ENCODE measurements at places on chromosomes 2 and 18.

GRCh38 chr18:41326311-41326710, 628.7 kb upstream of the PIK3C3 start:
- DNase-seq: peak; percentile 24

DNA sequence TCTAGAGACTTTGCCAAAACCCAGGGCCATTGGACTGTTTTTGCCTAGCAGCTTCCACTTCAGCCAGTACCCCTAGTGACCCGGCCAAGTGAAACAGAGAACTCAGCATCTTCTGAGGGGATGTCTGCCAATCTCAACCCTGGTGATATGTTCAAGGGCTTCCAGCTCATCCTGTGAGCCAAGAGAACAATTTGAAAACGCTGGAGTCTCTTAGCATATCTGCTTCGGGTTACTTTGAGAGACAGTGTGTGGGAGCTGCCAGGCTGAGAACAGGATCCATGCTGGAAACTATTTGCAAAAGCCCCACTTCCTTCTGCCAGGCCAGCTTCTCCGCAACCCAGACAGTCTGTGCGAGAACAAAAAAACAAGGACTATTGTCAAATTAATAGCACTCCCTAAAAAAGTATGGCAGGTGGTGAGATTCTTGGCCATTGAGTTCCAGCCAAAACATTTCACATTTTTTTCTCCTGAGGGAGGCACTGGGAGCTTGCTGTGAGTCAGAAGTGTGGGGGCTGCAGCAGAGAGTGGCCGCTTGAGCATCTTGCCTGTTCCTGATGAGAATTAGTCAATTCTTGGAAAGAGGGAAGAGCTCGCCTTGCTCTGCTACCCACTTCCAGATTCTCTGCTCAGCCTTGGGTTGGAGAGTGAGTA, 395.6 kb upstream of the TRIB2 start:
- peak; percentile 96 for DNase-seq

- DNase-seq: no peak
These were observed 32.1 kb downstream of the MARCHF7 start for GRCh38 chr2:159744363-159744762.

- DNase-seq: peak; percentile 62
These were observed 601.1 kb upstream of the SETBP1 start for GRCh38 chr18:44079606-44080005.

GRCh38 chr2:97712693-97713295, 582 bp upstream of the ZAP70 start:
- DNase-seq: no peak

GRCh38 chr18:72697706-72698105, 153.6 kb upstream of the CBLN2 start:
- DNase-seq: no peak

GRCh38 chr2:228426502-228427216, 245.2 kb upstream of the SPHKAP start:
- no peak for DNase-seq

DNA sequence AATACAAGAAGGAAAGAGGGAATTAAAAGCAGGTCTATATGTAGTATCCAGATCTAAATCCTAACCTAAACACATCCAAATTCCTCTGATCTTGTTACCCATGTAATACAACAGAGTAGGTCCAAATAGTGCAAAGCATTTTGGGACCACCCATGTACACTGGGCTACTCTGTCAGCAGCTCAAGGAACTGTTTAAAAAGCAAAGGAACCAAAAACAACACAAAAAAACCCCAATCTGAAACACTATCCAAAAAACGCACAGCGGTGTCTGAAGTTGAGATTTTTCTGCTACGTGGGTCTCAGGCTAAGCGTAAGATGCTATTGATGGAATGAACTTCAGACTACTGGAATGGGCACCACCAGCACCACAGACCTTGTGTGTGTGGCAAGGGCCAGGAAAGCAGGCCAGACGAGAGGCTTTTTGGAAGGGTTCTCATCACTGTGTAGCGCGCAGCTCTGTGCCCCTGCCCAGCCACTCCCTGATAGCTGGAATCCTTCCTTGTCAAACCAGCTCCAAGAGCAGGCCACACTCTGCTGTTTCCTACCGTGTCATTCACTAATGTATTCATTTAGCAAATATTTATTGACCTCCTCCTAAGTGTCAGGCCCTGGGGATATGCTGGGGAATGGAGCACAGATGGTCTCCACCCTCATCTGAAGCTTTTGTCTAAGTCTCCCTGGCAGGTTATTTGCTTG, 101.4 kb downstream of the COLEC12 start:
- peak; percentile 54 for DNase-seq

- no peak for DNase-seq
These were observed 21.6 kb downstream of the GPR55 start for GRCh38 chr2:230903231-230904150.

- no peak for DNase-seq
These were observed 83.2 kb downstream of the LTBP1 start for GRCh38 chr2:33029926-33030325.

- peak; percentile 62 for DNase-seq
These were observed 1.5 kb downstream of the SLC39A10 start for GRCh38 chr2:195658541-195658890.

DNA sequence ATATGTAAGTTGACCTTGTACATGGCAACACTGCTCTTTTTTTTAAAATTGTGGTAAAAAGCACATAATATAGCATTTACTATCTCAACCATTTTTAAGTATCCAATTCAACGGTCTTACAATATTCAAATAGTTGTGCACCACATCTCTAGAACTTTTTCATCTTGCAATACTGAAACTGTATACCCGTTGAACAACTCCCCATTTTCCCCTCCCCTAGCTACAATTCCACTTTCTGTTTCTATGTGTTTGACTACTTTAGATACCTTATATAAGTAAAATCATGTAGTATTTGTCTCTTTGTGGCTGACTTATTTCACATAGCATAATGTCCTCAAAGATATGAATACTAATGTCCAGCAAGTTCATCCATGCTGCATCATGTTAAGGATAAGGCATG, 452.1 kb downstream of the TXNL1 start:
- no peak for DNase-seq

GRCh38 chr2:16392647-16393499, 272.8 kb downstream of the CYRIA start:
- DNase-seq: no peak

GRCh38 chr2:133849341-133849740, 281.1 kb upstream of the NCKAP5 start:
- DNase-seq: no peak

DNA sequence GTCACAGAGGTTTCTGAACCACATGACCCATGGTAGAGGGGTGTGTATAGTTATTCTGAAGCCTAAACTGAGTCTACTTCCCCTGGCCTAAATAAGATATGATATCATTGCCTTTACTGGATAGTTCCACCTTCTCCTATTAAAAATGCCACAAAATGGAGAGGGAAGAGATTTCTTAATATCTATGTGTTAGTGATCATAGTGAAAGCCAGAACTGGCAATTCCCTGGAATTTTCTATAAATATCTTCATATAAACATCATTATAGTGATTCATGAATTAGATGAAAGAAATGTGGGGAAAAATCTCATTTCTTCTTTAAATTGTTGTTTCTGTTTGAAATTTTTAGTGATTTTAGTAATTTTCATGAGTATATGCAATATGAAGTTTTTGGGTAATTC, 45.8 kb downstream of the TSHZ1 start:
- DNase-seq: no peak

DNA sequence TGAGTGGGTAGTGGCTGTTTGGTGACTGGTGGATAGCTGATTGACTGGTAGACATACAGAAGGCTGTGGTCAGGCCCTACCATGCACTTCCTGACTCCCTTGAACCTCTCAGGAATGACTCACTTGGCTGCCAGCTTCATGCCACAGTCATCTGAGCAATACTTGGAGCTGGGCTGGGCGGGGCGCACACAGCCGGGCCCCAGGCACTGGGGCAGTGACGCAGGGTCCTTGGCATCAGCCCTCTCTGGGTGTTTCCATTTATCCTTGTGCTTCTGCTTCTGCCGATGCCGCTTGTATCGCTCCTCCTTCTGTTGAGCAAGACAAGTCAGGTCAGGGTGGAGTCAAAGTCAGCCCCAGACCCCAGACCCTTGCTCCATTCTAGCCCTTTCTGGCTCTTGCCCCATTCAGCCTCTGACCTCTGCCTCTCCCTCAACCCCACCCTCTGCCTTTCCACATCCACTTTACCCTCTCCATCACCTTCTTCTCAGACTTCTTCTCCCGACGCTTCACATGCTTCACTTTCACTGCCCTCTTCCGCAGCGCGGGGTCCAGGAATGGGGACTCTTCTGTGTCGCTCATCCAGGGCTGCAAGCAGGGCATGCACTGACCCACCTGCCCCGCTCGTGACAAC, 3.0 kb upstream of the MBD1 start:
- no peak for DNase-seq

DNA sequence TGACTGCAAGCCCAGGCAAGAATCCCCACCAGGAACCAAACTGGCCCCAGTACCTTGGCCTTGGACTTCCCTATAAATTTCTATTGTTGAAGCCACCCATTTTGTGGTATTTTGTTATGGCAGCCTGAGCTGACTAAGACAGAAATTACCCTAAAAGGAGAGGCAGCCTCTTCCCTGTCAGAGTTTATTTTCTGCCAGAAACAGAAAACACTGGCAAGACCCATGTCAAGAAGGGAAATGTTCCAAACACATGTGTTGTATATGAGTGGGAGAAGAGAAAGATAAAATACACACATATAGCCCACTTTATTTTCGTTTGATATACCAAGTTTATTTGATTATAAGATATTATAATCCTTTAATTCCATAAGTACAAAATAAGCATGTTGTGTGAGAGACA, 225.1 kb upstream of the FSHR start:
- DNase-seq: no peak

DNA sequence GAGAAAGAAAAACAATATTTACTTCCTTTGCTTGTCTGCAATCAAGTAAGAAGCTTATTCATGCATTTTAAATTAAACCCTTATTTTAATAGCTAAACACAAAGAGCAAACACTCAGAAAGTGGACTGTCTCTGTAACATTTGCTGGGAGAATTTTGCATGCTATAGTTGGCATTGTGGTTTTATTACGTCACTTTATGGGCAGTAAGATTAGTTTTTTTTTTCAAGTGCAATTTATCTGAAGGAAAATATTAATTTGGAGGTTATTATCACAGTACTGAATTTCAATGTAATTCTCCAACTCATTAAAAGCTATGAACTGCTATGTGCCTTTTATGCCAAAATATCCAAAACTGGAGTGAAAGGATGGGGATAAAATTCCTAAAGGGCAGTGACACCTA, 103.3 kb downstream of the TMEFF2 start:
- no peak for DNase-seq

DNA sequence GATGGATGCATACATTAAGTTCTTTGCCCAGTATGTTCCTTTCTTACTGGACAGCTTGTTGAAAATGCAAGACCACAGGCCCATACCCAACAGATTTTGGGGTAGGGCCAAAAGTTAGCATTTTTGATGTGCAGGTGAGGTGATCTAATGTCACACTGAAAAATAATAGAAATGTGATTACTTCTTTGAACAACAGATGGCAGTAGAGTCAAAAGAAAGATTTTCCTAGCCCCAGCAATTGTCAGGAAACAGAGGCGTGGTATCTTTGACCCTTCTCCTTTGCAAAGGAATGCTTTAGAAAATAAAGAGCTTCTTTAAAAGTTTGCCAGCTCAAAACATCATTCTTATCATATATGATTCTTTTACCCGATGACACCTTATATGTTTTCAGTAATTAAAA, 343.6 kb upstream of the SYT4 start:
- peak; percentile 2 for DNase-seq

DNA sequence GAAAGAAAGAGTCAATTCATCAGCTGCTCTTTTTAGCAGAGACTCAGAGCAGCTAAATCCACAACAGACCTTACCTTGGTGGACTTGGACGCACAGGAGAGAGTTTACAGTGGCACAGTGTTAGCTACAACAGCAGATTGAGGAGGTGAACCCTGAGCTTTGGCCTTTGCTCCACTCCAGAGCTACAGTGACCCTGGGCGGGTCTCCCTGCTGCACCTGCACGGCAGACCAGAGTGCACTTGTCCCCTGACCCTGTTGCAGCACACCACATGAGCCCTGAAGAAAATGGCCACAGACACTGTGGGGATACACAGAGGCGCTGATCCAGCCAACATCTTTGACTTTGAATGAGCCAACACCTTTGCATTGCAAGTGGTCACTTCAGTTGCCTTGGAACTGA, 11.0 kb downstream of the SLC19A3 start:
- no peak for DNase-seq

- no peak for DNase-seq
These were observed 10.4 kb downstream of the TMEFF2 start for GRCh38 chr2:192184349-192184748.

- DNase-seq: no peak
These were observed 126.6 kb upstream of the PPP1CB start for GRCh38 chr2:28624793-28625701.

DNA sequence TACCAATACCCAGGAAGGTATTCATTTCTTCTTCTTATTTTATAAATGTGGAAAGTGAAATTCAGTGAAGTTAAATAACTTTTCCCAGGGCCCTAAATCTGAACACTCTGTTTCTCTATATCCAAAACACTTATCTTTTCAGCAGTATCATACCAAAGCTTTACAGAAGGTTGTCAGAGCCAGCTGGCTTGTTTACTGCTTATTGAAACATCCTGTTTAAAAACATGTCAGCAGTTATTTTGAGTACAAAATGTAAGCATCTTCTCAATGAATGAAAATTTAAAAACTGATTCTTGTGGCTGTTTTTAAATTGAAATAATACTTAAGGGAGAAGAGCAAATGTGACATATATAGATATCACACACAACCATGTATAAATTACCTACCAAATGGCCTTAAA, 11.3 kb upstream of the CDH19 start:
- no peak for DNase-seq

All from foreskin fibroblast (primary cell).